ENCODE measurements at places on chromosomes 3 and 15.

DNA sequence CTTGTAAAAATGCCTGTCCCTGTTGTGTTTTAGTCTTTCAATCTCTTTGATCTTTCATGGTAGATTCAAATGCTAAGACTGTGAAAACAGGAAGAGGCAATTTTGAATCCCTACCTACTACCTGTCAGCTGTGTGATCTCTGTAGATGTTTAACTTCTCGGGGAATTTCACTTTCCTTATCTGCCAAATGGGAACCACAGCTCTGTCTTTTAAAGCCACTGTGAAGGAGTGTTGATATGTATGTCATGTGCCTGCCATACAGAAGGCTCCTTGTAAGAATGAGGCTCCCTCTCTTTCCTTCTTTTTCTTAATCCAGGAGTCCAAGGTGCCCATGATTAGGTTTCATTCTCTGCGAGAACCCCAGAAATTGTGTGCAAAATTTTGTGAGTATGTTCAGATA, 139.6 kb upstream of the ADAMTS9 start:
- DNase-seq = no peak

GRCh38 chr3:10226293-10226692, 22.0 kb upstream of the TATDN2 start:
- DNase-seq = no peak

DNA sequence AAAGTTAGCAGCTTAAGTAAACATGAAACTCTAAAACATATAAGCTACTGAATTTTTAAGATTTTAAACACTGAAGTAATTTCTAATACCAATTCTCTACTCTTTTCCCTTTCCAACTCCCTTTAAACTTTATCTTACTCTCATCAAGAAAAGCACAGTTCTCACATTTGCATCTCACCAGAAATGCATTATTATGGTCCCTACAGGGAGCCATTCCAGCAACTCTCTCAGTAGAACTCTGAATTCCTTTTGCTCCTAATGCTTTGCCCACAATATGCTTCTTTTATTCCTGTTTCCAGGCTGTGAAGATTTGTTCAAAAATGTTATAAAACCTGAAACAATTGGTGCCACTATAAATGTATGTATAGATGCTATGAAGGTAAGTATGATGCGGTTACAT, 83.4 kb downstream of the TFDP2 start:
- no peak for DNase-seq

DNA sequence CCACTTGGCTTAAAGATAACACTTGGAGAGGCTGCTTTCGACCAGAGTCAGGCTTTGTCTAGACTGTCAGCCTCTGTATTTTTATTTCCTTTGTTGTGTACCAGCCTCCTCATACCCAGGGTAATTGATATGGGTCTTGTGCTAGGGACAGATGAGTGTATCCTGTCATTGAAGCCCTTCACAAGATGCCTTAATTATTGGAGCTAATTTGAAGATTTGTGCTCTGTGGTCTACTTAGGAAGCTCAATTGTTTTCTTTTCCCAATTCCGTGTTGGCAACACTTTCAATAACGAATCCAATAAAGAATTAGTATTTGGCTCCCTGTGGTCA, 60.5 kb upstream of the DPH6 start:
- DNase-seq = no peak

DNA sequence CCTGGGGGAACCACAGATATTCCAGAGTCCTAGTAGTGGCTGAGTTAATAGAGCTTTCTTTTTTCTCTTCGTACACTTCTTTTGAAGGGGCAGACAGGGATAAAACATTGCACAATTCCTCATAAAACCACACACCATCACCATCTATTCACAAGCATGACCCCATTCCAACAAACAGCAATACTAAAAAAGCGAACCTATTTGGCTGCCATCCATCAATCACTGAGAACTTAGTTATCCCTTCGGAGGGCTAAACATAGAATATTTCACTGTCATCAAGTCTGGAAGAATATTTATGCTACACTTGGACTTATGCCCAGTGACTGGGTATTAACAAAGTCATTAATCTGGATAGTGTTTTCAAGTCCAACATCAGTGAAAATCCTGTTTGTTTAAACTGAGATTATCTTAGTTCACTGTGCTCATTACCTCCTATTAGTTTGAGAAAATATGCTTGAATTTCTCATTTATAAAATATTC, 80.3 kb upstream of the PRTG start:
- DNase-seq = peak; percentile 50

GRCh38 chr3:50542177-50543034, 25.1 kb downstream of the C3orf18 start:
- no peak for DNase-seq

DNA sequence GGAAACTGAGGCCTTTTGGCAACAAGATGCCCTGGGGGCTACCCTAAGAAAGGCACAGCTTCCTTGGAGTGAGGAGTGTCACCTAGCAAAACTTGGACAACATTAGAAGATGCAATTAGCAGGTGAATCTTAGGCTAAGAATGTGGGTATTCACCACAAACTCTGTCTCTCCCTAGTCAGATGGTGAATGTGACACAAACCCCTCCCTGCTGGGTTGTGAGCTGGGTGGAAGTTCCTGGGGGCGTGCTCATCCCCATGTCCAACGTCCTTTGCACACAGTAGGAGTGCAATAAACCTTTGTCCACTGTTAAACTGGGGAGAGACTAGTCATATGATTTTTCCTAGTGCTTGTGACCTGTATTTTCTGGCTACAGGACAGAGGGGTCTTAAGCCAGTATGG, 67.1 kb upstream of the SH3GL3 start:
- DNase-seq = no peak

GRCh38 chr3:188687389-188687788, 484.4 kb upstream of the TPRG1 start:
- no peak for DNase-seq

DNA sequence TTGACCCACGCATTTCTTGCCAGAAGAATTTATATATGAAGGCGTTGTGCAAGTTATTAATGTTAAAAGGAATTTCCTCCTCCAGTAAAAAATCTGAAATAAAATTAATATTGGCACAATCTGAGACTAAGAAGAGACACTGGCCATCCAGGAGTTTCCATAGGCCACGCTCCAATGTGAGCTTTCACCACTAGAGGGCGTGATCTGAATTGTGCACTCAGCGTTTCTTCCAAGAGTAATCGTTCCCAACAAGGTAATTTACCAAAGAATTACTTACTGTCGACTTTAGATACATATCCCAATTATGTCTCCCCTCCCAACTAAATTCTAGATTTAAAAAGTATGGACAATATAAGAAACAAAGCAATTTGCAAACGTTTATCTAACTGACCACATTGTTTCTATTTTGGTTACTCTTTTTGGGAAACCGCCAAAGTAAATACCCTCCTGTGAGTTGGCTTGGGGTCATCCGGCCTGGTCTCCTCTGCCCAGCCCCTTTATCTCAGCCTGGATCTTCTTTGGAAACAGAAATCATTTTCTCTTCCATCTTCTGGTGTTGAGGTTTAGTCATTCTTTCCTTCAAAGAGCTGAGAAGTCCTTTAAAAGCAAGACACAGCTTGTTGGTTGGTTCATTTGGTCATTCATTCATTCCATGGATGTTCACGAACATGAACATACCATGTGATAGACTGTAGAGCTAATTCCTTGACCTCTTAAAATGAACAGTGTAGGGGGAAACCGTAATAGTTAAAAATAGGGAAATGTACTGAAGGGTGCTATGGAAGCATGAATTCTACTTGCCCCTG, 26.2 kb downstream of the POLR2M start:
- peak; percentile 73 for DNase-seq

GRCh38 chr3:10547841-10548783, 42.7 kb upstream of the ATP2B2 start:
- no peak for DNase-seq

- no peak for DNase-seq
Observed at GRCh38 chr15:39878406-39878785, 41.7 kb downstream of the GPR176 start.

GRCh38 chr3:109188741-109189140, 52.2 kb downstream of the C3orf85 start:
- DNase-seq = no peak

GRCh38 chr15:30922480-30923311, 19.0 kb downstream of the FAN1 start:
- DNase-seq = no peak

- DNase-seq = peak; percentile 34
Observed at GRCh38 chr3:19147905-19148767, at the start of gene KCNH8. Gene KCNH8 (plus strand): TSS chr3:19148510. CDS start chr3:19148720, 210 bp downstream.

DNA sequence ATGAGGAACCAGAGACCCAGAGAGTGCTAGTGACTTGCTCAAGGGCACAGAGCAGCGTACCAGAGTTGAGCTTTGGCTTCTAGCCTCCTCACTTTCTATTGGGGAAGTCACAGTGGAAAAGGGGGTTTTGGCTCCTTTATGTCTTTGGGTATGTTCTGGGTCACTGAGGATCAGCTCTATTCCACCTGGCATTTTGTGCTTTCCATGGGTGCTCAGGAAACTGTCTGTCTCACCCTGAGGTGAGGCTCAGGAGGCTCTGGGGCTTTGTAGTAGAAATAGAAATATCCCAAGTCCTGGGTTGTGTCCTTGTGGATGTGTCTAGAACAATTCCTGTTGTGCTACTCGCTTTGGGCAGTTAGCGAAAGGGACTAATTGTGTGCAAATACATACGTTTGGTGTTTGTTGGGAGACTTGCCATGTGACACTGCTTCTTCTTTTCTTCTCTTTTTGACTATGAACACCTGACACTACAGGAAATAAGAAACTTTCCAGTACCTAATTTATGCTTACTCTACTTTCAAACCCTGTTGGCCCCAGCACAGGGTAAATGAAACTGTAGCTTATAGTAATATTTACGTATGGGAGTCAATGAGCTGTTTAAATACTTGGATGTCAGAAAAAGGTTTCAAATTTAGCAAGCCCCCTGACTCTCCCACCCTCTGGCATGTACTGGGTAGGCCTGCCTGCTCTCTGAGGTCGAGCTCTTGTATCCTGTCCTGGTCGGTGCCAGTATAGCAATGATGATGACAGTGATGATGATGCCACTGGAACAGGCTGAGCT, 35.6 kb downstream of the SMAD3 start:
- no peak for DNase-seq

DNA sequence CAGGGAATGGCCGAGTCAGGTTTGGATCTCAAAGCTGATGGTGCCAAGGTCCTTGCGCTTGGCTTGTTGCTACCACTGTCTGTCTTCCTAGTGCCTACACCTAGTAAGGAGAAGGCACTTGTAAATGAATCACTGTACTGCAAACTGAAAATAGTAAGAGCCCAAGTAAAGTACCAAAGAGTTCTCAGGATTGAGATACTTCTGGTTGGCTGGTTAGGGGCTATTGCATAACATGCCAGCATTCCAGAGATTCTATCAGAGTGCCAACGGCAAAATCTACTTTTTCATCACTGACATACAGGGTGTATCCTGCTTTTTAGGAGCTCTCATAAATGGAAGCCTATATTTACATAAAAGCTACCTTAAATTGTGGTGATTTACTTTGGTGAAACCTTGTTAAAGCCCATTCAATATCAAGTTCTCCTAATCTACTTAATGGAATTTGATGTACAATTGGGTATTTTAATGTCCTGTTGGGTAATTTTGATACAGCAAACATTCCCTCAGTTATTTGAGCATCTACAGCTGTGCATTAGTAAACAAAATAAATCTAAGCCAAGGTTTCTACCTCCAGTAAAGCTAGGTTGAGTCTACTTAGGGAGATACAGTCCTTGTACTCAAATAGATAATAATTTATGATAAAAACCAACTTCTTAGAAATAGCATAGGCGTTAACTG, 30.7 kb upstream of the CHD2 start:
- DNase-seq = no peak

GRCh38 chr3:184679056-184679816, 32.6 kb downstream of the MAGEF1 start:
- DNase-seq = no peak

DNA sequence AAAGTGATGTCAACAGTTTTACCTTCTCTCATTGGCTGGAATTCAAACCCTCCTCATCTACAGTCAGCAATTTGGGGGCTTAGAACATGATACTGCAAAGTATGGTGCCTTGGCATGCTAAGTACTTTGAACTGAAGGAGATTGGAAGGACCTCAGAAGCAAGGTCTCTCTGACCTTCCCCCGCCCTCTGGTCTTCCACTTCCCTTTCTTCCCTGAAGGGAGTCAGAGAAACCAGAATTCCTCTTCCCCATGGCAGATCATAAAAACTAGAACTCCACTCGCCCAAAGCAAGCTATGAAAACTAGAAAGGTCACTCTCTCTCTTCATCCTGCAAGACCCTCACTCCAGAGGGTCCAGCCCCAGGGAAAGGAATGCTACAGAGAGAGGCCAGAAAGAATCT, 64.2 kb downstream of the CD200R1L start:
- no peak for DNase-seq

GRCh38 chr3:110752307-110752706, 319.3 kb upstream of the NECTIN3 start:
- no peak for DNase-seq

- DNase-seq = no peak
Observed at GRCh38 chr3:87367736-87368135, 91.4 kb upstream of the POU1F1 start.
